ENCODE measurements at places on chromosomes 16 and 17.
A peak's percentile ranks its signal among the peaks of the same experiment; 100 is the strongest.

- DNase-seq = no peak
Observed at GRCh38 chr17:851924-852323, 69.8 kb downstream of the MRM3 start.

GRCh38 chr17:9022573-9023391 is 1.5 kb downstream of the NTN1 start:
- DNase-seq = no peak

DNA sequence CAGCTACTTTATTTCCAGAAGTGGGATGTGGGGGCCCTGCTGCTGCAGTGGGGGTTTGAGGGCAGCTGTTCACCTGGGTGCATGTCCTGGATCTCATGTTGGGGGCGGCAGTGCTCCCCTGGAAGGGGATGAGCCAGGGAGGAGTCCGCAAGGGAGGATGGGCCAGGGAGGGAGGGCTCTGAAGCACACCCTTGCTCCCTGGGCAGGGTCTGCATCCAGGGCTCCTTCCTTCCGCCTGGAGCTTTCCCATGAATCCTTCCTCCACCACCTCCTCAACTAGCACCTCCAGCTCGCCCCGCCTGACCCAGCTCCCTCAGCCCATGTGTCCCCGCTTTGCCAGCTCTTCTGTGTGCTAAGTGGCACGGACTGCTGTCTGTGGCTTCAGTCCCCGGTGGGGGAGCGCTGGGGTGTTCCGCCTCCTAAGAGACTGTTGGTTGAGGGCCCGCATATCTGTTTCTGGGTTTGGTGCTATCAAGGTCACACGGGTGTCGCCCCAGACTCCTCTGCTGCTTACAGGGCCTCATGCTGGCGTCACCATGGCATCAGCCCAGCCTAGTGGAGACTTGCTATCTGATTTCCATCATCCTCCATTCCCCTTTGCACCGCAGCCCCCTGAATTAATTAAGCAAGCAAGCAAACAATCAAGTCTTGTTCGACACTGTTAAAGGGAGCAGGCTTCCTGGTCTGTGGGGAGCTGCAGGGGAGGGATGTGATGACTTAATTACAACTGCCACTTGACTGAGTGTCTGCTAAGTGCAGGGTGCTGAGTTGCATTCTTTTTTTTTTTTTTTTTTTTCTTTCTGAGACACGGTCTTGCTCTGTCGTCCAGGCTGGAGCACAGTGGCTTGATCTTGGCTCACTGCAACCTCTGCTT is 71.8 kb downstream of the PRKCA start:
- DNase-seq = peak; percentile 47

DNA sequence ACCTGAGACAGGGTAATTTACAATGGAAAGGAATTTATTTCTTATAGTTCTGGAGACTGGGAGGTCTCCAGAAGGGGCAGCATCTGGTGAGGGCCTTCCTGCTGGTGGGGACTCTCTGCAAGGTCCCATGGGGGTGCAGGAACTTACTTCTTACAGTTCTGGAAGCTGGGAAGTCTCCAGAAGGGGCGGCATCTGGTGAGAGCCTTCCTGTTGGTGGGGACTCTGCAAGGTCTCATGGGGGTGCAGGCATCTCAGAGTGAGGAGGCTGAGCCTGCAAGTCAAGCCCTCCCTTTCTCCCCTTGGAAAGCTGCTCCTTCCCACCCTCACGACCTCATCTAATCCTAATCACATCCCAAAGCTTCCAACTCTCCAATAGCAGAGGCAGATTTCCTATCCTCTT is 157.4 kb downstream of the FOXL1 start:
- DNase-seq = no peak

DNA sequence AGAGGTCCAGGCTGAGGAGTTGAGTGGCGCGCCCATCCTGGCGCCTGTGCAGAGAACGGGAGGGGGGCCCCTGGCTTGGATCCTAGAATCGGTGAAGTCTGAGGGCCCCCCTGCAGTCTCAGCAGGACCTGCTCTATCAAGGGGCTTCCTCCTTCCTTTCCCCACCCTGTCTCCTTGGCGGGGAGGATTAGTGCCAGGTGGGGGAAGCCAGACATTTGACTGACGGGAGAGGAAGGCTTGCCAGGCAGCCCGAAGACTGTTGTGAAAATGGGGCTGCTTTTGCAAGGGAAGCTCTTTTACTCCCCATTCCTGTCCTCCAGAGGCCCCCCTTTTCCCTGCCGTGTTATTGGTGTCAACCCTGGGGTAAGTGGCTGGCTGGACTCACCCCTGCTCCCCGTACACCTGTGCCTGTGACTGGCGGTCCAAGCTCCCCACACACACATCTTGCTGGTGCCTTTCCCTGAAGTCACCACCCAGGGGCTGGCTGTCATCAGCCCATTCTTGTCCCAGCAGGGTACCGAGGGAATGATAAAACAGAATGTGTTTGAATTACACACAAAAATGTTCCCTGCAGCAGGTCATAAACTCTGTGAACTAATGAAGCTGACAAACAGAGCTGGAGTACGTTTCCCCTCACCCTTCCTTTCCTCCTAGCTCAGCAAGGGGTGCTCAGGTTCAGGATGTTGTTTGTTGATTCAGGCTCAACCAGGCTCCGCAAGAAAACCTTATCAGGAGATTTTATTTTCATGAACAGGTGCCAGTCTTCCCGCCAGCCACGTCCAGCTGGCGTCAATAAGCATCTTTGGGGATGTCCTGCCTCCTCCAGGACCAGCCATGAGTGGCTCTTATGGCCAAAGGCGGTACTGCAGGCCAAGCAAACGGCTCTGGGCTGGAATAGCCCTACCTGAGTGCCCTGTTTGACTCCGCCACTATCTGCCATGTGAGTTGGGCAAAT is 4.4 kb upstream of the ARMC7 start:
- DNase-seq = no peak

DNA sequence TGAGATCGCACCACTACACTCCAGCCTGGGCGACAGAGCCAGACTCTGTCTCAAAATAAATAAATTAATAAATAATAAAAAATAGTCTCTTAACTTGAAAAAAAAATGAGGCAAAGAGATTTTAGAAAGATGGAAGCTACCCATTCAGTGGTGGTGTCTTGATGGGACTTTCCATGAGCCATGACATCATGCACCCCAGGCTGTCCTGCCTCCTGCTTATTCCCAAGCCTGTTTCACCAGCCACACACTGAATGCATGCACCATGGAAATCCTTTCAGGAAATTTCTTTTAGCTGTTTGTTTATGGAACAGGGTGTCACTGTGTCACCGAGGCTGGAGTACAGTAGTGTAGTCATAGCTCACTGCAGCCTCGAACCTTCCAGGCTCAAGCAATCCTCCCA is 8.9 kb upstream of the DLX3 start:
- DNase-seq = no peak

GRCh38 chr17:77163001-77163400 is 22.2 kb downstream of the SEC14L1 start:
- DNase-seq = no peak

GRCh38 chr17:1150863-1151600 is 28.7 kb downstream of the ABR start:
- no peak for DNase-seq

DNA sequence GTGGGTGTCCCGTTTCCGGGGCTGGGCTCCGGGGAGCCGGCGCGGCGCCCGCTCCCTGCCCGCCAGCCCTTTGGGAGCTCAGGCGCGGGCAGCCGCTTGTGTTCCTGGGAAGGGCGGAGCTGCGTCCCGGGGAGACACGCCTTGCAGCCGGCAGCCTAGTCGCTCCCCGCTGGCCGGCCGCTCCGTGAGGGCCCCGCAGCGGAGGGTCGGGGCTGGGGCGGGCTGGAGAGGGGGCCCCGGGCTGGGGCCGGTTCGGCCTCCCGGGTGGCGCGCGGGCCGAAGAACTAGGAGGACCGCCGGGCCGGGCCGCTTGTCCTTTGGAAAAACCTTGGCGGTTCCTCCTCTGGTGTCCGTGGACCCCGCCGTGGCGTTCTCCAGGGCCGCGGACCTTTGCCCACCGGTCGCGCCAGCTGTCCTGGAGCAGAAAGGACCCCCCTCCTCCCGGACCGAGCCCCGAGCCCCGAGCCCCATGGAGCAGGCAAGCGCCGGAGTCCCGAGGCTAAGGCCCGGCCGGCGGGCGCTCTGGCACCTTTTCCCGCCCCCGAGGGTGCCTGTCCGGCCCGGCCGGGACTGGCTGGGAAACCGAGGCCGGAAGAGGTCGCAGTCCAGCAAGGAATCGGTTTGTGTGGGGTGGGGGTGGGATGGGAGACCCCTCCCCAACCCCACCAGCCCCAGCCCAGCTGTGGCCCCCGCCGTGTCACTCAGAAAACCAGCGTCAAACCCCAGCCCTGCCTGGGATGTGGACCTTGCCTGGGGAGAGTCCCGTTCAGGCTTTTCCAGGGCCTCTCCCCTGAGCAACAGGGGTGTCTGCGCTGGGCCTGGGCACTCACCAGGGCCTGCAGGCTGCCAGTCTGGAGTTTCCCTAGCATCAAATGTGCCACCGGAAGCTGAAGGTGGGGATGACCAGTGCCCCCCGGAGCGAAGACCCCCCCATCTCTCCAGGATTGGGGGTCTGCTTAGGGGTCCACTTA is 6.8 kb upstream of the TBC1D3B start:
- no peak for DNase-seq

GRCh38 chr17:61789872-61790271 is 73.5 kb downstream of the BRIP1 start:
- no peak for DNase-seq

- DNase-seq = no peak
Observed at GRCh38 chr17:50191359-50192143, 9.9 kb downstream of the COL1A1 start.

DNA sequence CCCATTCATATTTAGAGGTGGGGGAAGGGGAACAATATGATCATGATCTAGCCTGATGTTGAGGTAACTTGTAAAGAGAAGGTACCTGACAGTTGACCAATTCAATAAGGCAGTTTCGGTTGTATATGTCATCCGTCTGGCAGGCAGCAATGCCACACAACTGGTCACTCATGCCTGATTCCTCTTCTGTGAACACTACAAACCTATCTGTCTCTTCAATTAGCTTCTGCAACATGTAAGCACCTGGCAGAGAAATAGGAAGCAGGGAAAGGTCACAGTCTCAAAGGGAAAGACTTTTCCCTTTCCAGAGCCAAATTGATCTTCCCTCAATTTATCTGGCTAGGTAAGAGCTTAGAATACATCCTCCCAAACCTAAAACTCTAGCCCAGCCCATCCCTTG is 10.2 kb upstream of the RSKR start:
- no peak for DNase-seq

GRCh38 chr16:83116274-83116892 is 489.6 kb downstream of the CDH13 start:
- no peak for DNase-seq

- no peak for DNase-seq
Observed at GRCh38 chr17:66221755-66222530, 7.3 kb downstream of the APOH start.

GRCh38 chr17:16472539-16472938 is 19.5 kb downstream of the LRRC75A start:
- no peak for DNase-seq
